Hematopoietic multipotent progenitor cell treated with erythropoietin and hydrocortisone succinate and interleukin-3 and kit ligand, for 17 days (in vitro differentiated cells): ENCODE measurements at places on chromosomes 16 and 17.

GRCh38 chr16:58025351-58026138, at the start of gene MMP15:
MMP15 (plus strand) TSS chr16:58025754; CDS start chr16:58026351, 597 bp downstream.
- DNase-seq, result no peak

- no peak for DNase-seq
These were observed 2.8 kb downstream of the WDR81 start for GRCh38 chr17:1727258-1727789.

GRCh38 chr16:49467540-49468372, 94.2 kb downstream of the C16orf78 start:
- no peak for DNase-seq

DNA sequence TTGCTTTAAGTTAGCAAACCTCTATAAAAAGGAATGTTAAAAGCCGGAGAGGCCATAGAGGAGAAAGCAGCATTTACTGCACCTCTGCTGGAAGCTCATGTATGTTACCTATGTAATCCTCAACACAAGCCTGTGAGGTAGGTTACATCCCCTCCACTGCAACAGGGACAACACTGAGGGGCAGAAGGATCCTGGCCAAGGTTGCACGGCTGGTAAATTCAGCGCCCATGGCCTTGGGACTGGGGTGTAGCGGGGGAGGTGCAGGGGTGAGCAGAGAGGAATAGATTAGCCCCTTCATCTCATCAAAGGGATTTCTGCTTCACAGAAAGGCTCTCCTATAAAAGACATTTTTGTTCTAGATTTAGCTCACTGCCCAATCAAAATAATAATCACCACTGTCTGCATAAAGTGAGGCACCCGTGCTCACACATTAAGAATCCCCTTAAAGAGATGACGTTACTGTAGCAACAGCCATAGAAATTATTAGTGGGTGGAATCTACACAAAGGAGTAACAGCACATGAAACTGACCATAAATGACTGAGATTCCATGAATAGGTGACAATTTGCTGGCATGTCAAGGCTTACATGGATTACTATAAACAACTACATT, 3.3 kb downstream of the ZCCHC14 start:
- DNase-seq, result no peak

DNA sequence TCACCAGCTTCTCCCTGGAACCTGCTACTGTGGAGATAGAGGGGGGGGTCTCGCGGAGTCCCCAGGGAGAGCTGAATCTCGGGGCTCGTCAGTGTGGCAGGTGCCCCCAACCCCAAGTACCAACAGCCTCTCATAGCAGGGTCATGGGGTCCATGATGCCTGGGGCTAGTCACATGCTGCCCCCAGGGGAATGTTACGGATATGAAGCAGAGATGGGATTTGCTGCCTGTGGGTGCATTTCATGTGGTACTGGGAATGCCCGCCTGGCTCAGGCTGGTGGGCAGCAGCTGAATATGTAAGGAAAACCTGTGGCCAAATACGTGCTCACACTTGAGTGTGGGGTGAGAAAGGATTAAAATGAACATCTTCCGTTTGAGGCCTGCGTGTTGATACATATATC, 49.4 kb downstream of the MEAK7 start:
- DNase-seq, result no peak

- DNase-seq, result no peak
These were observed 6.8 kb downstream of the LAT start for GRCh38 chr16:28991687-28992086.

- no peak for DNase-seq
These were observed 203.5 kb downstream of the RBFOX3 start for GRCh38 chr17:79407385-79407784.

- peak; percentile 16 for DNase-seq
These were observed 26.3 kb downstream of the CUEDC1 start for GRCh38 chr17:57928928-57929327.

GRCh38 chr16:21646721-21647561, 5.5 kb downstream of the IGSF6 start:
- no peak for DNase-seq

GRCh38 chr17:77832180-77832560, 126.3 kb upstream of the TNRC6C start:
- DNase-seq, result no peak
